ENCODE measurements at places on chromosomes 5 and 9. TPM values are rescaled to one million over a fixed set of nuclear protein-coding genes. Genes with fewer than 3 reads are reported as not detected.

Gene AK1
- 1,359 TPM for polyA plus RNA-seq

Gene PNPLA7
- 4.5 TPM for polyA plus RNA-seq

Gene SAPCD2
- polyA plus RNA-seq, result 3.9 TPM

GRCh38 chr9:124008303-124008693, 3.3 kb upstream of the LHX2 start:
- no peak for DNase-seq

- no peak for DNase-seq
These were observed 47.8 kb downstream of the ERGIC1 start for GRCh38 chr5:172881691-172882370.

GRCh38 chr5:35919191-35919590, 19.2 kb downstream of the CAPSL start:
- DNase-seq, result no peak

- DNase-seq, result no peak
These were observed 84.8 kb upstream of the ALDH1A1 start for GRCh38 chr9:73037613-73038012.

DNA sequence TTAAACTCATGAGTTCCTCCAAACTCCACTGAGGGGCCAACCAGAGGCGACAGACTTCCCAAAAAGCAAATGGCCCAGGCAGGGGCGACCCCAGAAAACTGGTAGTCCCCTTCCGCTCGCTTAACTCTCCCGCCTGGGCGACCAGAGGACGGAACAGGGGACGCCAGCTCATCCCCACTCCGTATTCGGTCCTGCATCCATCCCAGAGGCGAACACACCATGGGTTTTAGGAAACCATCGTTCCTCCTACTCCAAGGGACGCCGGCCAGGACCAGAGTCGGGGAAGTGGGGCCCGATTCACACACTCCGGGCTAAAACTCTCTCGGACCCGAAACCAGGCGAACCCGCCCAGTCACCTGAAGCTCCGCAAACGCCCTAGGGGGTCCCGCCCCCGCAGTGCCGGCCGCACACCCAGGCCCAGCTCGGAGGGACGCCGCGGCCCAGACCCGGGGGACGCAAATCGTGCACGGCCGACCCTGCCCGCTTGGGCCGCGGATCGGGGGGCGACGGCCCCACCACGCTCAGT, 478 bp downstream of the TEX10 start:
- DNase-seq, result peak; percentile 39

- DNase-seq, result no peak
These were observed 9.7 kb upstream of the RIOK2 start for GRCh38 chr5:97192580-97193354.

DNA sequence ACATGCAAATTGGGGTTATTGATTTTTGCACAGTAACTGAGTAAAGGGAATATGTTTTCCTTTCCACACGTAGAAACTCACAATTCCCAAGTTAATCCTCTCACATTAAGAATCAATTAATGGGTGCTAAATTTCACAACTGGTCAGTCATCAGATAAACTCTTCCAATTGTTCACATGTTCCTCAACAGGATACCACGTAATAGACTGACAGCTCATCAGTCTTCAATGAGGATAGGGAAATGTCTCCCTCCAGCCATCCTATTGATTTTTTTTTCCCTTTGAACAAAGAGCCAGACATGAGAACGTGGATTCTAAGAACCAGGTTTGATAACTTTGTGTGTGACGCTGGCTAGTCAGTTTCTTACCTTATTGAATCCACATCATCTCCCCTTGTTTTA, 768 bp upstream of the CER1 start:
- no peak for DNase-seq

DNA sequence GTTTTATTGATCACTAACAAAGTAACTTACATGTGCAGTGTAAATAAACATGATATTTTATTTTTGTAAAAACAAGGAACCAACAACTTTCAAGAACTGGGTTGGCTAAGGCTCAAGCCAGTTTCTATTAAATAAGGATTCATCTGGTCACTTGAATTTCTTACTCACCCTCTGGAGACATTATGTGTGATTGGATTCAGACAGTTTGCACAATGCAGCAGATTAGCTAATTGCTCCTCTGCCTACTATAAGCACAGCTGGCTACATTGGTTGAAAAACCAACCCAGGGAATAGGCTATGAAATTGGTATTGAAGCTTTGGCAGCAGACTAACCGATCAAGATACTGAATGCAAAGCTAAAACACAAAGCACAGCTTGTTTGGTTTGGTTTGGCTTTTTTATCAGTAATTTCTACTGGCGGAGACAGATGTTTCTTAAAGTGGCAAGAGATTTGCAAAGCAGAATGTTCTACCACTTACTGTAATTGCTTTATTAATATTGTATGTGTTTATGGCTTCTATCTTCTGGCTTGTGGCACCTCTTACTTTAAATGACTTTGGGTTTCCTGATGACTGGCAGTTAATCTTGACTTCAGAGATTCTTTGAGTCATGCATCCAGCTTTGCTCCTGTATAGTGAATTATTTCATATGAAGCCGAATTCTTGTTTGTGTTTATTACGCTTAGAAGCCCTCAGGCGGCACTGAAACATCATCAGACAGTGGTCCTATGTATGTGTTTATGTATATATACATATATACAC, 231.5 kb downstream of the MPDZ start:
- DNase-seq, result no peak

DNA sequence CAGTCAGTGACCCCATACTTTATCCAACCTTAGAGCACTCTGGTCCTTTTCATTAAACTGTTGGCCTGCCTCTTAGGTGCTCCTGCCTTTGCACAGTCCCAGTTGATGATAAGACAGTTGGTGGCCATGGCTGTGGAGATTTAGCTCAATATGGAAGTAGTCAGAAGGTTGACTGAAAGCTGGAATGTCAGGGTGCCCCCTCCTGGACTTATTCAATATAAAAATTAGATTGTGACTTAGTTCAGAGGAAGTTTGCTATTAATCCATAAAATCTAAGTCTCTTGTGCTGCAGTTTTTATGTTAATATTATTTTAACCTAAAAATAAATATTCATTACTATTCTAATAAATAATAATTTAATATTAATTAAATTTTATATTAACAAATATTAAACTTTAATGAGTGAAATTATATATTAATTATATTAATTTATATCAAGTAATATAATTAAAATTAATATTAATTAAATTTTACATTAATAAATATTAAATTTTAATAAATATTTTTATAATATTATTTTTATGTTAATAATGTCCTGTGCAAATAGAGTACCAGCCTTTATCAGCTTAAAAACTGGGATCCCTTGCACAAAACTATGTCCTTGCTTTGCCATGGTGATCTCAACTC, 77.7 kb upstream of the ADAMTSL1 start:
- no peak for DNase-seq

DNA sequence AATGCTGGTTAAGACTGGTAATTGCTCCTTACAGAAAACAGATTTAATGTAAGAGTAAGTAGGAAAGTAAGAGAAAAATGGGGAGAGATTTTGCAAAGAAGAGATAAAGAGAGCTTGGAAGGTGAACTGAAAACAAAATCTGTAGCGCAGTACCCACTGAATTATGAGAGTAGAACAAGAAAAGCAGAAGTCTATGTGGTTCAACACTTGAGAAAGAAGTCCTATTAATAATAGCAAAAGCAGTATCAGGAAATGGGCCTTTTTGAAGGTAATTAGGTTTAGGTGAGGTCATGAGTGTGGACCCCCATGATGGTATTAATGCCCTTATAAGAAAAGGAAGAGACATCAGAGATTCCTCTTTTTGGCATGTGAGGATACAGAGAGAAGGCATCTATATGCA, 460.6 kb downstream of the CETN3 start:
- no peak for DNase-seq

DNA sequence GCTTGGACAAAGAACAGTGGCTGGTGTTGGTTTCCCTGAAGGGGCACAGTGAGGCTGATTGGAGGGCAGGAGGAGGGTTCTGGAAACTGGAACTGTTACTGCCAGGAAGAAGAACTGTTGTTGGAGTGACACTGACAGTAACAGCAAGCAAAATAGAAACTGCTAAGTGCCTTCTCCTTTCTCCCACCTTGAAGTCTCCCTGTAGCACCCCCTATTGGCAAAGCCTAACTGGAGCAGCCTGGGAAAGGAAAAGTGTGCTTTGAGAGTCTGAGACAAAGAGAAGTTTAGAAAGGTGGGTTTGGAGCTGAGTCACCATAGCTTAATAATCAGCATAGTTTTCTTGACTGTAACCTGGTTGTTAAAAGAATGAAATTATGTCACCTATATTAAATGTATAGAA, 2.5 kb upstream of the TMEM174 start:
- no peak for DNase-seq

GRCh38 chr9:34555500-34555899, 32.7 kb upstream of the ENHO start:
- no peak for DNase-seq

GRCh38 chr5:133702791-133703770, 90.7 kb upstream of the FSTL4 start:
- DNase-seq, result no peak

DNA sequence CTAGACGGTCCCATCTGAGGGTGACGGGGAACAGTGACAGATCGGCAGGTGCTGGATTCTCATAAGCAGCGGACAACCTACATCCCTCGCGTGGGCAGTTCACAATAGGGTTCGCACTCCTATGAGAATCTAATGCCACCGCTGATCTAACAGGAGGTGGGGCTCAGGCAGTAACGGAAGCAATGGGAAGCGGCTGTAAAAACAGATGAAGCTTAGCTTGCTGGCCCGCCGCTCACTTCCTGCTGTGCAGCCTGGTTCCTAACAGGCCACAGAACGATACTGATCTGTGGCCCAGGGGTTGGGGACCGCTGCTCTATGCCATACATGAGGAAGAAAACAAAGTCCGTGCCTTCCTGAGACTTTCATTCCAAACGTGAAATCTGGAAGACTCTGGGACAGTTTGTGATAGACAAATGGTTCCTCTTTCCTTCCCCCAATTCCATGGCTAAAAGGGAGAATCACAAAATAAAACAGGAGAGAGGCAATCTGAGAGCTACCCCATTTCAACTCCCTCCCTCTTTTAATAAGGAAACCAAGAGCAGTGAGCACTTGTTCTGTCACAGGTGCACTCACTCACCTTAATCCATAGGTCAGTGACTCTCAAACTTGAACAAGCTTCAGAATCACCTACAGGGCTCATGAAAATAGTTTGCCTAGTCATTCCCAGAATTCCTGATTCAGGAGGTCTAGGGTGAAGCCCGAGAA, 12.1 kb downstream of the PDCL start:
- no peak for DNase-seq

DNA sequence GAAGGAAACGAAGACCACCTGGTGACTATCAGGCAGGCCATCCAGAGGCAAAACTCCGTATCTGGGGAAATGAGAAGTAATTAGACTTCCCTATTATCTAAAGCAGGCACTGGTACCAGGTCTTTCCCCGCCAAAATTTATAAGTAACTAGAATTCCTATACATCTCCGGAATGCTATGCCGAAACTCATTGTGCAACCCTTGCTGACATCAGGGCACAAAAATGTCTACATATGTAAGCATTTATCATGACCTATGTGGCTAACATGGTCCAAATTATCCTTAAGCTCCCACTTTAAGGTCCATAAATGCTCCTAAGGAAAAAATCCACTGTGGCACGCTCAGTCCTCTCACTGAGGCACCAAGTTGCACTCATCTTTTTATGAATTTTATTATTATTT, 17.8 kb downstream of the ACTL7B start:
- no peak for DNase-seq

DNA sequence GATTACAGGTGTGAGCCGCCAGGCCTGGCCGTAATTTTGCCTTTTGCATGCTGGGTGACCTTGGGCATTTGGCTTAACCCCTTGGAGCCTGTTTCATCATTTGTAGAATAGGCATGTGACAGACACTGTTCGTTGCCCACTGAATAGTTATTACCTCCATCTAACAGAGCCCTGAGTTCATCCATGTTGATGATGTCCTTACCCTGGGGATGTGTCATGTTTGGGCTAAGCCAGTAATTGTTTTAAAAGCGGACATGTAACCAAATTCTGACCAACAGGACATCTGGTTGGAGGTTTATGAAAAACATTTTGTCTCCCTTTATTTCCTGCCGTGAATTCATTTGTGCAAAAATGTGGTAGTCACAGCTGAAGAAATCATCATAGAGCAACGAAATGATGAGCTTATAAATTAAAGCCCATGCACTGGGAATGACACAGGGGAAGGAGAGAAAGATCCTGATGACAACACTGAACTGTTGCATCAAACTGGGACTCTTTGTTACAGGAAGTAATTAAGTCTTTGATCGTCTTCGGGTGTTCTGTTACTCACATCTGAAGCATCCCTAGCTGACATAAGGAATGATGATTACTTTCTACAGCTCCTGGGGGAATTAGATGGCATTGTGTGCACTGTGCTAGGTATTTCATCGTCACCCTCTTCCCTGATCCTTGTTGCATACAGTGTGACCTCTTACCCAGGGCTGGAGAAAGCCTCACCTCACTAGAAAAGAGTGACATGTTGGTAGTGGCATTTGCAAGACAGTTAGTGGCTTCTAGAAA, 117.8 kb downstream of the FGF18 start:
- no peak for DNase-seq

- DNase-seq, result no peak
These were observed 249.7 kb downstream of the ARHGAP26 start for GRCh38 chr5:143019614-143020515.

GRCh38 chr9:69932901-69933300, 110.7 kb upstream of the MAMDC2 start:
- DNase-seq, result no peak

GRCh38 chr5:41193456-41194205, 19.7 kb downstream of the C6 start:
- DNase-seq, result peak; percentile 14

DNA sequence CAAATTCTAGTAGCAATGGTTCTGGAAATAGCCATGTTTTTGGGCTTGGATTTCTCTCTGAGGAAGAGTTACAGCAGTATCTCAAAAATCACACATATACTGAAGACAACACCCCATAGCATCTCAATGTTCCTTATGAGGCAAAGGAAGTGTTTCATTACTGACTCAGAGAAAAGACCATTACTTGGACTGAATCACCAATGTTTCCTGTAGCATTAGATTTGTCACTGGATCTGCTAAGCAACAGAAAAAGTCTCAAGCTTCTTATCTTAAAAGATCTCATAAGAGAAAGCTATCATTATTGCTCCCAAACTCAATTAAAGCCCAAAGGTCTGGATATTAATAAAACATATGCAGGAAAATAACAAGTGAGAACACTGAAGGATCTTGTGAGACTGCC, 272.4 kb downstream of the ADAMTS6 start:
- no peak for DNase-seq

- peak; percentile 41 for DNase-seq
These were observed 28.2 kb downstream of the YIPF5 start for GRCh38 chr5:144142139-144142823.

- no peak for DNase-seq
These were observed 316.4 kb upstream of the TUSC1 start for GRCh38 chr9:25994605-25995004.
